CD4-positive, CD25-positive, alpha-beta regulatory T cell (primary cell): ENCODE measurements at places on chromosomes 3 and 15. TPM values are rescaled to one million over a fixed set of nuclear protein-coding genes. Genes with fewer than 3 reads are reported as not detected.
A peak's percentile ranks its signal among the peaks of the same experiment; 100 is the strongest.

TRAT1 gene
- total RNA-seq: 85.0 TPM

LRRC3B gene
- total RNA-seq: not detected

DNA sequence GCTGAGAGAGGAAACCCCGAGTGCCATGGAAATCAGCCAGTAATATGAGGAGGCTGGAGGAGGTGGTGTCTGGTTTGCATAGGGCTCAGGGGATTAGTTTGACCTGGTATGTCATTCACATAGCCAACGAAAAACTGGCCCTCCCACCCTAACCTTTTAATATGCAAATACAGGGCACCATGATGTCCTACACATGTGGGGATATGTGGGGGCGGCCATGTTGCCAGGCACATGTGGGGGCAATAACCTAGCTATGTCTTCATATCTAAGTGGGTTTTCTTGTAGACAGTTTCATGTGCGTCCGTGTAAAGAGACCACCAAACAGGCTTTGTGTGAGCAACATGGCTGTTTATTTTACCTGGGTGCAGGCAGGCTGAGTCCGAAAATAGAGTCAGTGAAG is 110.1 kb downstream of the MOBP start:
- DNase-seq: no peak

GRCh38 chr3:156341831-156342416 is 213.0 kb downstream of the SSR3 start:
- DNase-seq: no peak

DNA sequence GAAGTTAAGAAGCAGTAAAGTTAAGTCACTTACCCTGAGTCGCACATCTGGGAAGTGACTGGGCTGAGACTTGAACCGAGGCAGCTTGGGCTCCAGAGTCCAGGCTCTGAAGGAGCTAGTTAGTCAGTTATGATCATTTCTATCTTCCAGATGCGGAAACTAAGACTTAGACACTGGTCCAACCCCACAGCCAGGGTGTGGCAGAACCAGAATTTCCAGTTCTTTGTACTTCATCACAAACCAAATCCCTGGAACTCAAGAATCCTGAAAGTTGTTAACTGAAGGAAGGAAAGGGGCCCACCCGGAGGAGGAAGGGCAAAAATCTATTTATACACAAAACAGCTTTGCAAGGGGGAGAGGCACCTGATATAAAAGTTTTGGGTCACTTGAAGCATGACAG is 389.9 kb downstream of the SHQ1 start:
- no peak for DNase-seq

DNA sequence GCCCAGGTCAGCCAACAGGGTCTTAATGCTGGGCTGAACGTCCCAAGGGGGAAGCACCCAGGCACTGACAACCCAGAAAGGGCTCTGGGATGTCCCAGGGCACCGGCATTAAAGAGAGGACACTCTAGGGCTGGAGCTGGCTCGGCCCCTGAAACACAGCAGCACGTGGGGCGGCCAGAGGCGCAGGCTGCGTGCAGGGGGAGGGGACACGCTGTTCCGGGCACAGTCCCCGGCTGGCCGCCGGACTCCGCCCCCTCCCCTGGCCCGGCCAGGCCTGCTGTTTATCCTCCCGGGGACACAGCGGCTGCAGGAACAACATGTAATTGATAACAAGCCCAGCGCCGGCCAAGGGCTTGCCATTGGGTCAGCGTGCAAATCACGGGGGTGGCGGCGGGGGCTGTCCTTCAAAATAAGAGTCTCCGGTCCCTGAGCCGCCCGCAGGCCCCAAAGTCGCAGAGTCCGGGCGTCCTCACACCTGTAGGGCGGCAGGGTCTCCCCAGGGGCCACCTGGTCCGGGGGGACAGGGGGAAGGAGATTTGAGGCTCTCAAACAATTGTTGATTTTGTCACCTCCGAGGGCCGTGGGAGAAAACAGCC is 1.3 kb downstream of the KLF15 start:
- no peak for DNase-seq

DNA sequence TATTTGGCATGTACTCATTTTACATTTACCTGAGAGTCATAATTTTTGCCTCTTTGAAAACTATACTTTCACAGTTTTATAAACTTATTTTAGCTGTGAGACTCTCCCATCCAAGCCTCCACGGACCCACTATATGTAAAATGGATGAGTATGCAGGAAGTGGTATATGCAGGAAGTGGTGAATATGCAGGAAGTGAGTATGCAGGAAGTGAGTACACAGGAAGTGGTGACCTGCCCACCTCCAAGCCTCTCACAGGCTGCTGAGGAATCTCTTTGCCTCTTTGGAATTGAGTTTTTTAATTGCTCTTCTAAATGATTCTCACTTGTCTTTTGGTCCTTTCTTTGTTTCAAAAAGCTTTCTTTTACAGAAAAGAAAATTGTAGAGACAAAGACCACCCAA is 85.2 kb downstream of the KBTBD8 start:
- DNase-seq: peak; percentile 59

DNA sequence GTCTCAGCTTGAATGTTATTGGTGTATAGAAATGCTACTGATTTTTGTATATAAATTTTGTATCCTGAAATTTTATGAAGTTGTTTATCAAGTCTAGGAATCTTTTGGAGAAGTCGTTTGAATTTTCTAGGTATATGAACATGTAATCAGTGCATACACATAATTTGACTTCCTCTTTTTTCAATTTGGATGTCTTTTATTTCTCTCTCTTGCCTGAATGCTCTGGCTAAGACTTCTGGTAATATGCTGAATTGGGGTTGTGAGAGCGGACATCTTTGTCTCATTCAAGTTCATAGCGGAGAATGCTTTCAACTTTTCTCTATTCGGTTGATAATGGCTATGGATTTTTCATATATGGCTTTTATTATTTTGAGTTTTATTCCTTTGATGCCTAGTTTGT is 100.9 kb upstream of the MCTP2 start:
- no peak for DNase-seq

GATM gene
- 1.0 TPM for total RNA-seq

DNA sequence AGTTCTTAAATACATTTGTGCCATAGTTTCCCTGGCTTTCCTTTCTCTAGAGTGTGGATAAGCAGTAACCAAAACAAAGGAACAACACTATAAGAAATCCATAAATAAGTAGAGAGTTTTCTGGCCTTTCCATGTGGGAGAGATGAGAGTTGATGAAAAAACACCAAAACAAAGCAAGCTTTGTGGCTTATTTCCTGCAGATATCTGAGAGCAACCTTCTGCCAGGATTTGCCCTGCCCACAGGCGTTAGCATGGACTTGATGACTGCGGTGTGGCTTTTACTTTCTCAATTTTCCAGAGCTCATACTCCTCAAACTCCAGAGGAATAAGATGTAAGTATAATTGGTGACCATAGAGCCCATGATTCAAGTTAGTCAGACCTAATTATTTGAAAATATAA is 194.9 kb downstream of the RAP2B start:
- no peak for DNase-seq

ERICH6 gene
- not detected for total RNA-seq

DNA sequence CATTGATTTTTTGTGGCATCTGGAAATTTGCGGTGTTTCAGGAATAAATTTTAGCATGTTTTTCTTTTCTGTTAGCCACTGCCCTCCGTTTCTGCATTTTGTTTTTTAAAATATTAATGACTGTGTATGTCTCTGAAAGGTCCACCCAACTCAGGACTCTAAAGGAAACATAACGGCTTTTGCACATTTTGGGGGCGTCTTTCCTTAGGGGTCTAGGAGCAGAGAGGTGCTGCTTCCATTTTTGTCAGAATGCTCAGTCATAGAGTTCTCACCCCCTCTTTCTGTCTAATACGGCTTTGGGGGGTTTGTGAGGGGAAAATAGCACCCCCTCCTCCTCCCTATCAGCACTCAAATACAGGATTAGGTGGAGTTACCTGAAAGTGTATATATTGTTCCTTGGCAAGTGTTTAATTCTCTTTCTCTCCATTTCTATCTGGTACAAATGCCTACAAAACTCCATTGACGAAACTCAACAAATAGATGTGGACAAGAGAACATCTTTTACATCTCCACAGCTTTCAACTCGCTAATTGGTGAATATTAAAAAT is 219.4 kb downstream of the MEIS2 start:
- DNase-seq: no peak

DNA sequence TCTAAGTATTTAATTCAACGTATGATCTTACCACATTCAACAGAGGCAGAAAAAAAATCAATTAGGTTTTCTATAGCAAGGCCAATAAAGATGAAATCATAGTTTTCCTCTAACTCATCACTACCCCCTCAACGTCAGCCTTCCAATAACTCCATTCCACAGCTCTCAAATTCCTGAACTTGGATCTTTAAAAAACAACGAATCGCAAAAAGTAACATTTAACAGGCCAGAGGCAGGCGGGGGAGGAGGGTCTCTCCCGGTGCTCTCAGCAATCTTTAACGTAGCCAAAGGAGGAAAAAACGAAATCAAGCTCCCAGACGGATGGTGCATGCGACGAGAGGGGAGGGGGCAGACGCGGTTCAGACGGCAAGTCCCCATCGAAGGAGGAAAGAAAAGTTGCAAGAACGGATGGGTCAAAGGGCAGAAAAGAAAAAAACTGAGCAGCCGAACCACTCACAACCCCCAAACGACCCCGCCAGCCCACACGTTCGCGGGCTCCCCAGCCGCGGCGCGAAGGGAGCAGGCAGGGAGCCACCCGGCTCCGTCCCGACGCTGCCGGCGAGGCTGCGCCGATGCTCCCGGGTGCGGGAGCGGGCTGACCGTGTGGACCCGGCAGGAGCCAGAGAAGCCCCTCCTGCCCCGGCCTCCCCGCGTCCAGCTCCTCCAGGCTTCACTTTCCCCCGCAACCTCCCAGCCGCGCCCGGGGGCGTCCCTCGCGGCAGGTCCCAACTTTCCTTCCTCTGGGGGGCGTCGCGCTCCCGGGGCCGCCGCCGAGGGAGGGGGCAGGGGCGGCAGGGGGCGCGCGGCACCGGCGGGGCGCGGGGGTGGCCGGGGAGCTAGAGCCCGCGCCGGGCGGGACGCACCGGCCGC is 703 bp downstream of the PEAK1 start:
- DNase-seq: no peak

DNA sequence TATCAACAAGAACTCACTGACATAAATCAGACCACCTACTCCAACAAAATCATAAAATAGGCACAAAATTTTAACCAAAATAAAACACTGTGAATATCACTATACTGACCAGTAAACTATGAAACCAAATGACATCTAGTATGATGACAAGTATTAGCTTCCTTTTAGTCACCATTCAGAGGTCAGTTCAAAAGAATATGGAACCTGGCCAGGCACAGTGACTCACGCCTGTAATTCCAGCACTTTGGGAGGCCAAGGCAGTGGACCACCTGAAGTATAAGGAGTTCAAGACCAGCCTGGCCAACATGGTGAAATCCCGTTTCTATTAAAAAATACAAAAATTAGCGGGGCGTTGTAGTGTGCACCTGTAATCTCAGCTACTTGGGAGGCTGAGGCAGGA is 65.8 kb downstream of the SMARCC1 start:
- no peak for DNase-seq

KY gene
- total RNA-seq: not detected

MESP2 gene
- not detected for total RNA-seq

DPPA2 gene
- not detected for total RNA-seq

GRCh38 chr15:27722102-27722501 is 377.0 kb downstream of the OCA2 start:
- DNase-seq: no peak

IREB2 gene
- total RNA-seq: 58.3 TPM

- no peak for DNase-seq
Measured at GRCh38 chr15:56763141-56763895, 30.0 kb upstream of the ZNF280D start.

- no peak for DNase-seq
Measured at GRCh38 chr3:171711461-171712170, 98.7 kb downstream of the PLD1 start.

TM4SF18 gene
- not detected for total RNA-seq

RAB6B gene
- 0.94 TPM for total RNA-seq

GRCh38 chr3:15929944-15930571 is 132.3 kb upstream of the ANKRD28 start:
- DNase-seq: no peak

NAA50 gene
- total RNA-seq: 70.2 TPM

GRCh38 chr3:81393251-81393650 is 368.2 kb downstream of the GBE1 start:
- DNase-seq: no peak

GRCh38 chr3:38018296-38019266 is 10.9 kb downstream of the PLCD1 start:
- no peak for DNase-seq

DNA sequence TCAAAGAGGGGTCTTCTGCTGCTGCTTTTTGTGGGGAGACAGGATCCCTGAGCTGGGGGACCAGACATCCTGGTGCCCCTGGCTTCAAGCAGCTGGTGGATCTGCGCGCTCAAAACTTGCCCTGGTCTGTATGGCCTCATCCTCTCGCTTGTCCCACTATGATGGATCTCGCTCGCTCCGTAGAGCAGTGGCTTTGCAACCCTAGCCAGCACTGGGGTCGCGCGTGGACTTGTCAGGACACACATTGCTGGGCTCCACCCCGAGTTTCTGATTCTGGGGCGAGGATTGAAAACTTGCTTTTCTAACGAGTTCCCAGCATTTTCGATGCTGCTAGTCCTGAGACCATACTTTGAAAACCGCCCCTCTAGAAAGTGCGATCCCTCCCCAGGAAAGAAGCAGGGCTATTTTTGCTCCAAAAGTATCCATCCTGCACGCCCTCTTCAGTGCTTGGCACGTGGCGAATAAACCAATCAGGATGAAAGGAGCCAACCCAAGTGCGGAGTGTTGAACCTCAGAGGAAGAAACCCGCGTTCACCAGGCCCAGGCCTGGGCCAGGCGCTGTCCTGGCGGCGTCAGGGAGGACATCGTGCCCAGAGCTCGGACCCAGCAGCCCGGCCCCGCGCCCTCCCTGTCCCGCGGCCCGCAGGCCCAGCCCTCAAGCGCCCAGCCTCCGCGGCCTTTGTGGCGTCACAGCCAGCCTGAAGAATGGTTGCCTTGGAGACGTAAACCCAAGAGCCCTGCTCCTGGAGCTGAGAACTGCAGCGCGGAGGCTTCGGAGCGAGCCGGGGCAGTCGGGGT is at the start of gene CFAP100:
TSS of gene CFAP100 (plus strand) at position 731 of the 798 bp plus-strand sequence. CDS start 1,092 bp downstream, outside the sequence.
- DNase-seq: no peak

ATP13A4 gene
- total RNA-seq: 1.6 TPM

DNA sequence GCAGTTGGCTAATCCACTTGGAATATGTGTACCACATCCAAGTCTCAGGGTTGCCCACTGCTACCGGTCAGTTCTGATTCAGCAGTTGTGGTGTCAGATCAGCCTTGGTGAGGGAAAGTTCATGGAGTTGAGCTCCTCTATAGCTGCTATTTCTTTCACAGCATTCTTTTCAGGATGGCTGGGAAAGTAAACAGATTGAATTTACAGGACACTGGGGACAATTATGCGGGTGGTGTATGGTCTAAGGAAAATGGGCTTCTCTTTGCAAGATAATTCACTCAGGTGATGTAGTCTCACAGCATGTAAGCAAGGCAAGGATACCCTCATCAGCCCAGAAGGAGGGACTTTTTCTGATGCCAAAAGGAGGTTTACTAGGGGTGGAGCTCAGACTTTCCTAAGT is 249.9 kb downstream of the DOCK3 start:
- no peak for DNase-seq

DNA sequence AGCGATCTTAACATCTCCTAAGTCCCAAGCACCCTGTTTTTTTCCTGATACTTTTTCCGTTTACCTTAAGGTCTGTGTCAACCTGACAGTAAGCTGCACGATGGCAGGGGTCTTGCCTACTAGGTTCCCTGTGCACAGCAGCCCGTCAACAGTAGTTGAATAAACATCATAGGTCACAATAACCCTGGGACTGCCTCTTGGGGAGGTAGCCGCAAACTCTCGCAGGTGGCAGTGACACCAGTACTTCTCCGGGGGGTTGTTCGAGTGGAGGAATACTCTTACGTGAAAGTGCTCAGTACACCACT is 365 bp upstream of the PDCD6IP start:
- DNase-seq: no peak

GRCh38 chr3:151436675-151437446 is 24.0 kb downstream of the IGSF10 start:
- DNase-seq: no peak

GRCh38 chr3:28699283-28699682 is 350.7 kb upstream of the AZI2 start:
- no peak for DNase-seq
